Activated CD4-positive, alpha-beta T cell treated with anti-CD3 and anti-CD28 coated beads for 36 hours (primary cell): ENCODE measurements at places on chromosomes 16 and 17. TPM values are rescaled to one million over a fixed set of nuclear protein-coding genes. Genes with fewer than 3 reads are reported as not detected.

IRX5 gene
- not detected for total RNA-seq

- no peak for DNase-seq
Observed at GRCh38 chr16:85544016-85544415, 69.1 kb upstream of the GSE1 start.

PCGF2 gene
- 1.7 TPM for total RNA-seq

DNA sequence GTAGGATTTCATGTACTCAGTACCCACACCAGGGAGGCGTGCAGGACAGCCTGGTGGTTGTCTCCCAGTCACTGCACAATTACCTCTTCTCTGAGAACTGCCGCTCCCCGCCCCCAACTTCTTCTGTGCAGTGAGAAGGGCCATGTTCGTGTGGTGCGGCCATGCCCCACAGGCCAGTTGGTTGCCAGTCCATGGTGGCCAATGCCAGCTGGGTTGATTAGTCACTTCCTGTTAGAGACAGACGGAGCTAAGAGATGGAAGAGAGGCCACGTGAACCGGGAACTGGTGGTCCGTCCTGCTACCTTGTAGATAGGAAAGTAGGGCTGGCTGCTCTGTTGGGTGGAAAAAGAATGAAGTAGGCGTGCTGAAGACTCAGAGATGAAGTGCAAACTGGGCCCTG is 206.5 kb downstream of the ABCC12 start:
- DNase-seq, result no peak

- DNase-seq, result no peak
Observed at GRCh38 chr16:10386517-10387100, 748 bp downstream of the ATF7IP2 start.

DNA sequence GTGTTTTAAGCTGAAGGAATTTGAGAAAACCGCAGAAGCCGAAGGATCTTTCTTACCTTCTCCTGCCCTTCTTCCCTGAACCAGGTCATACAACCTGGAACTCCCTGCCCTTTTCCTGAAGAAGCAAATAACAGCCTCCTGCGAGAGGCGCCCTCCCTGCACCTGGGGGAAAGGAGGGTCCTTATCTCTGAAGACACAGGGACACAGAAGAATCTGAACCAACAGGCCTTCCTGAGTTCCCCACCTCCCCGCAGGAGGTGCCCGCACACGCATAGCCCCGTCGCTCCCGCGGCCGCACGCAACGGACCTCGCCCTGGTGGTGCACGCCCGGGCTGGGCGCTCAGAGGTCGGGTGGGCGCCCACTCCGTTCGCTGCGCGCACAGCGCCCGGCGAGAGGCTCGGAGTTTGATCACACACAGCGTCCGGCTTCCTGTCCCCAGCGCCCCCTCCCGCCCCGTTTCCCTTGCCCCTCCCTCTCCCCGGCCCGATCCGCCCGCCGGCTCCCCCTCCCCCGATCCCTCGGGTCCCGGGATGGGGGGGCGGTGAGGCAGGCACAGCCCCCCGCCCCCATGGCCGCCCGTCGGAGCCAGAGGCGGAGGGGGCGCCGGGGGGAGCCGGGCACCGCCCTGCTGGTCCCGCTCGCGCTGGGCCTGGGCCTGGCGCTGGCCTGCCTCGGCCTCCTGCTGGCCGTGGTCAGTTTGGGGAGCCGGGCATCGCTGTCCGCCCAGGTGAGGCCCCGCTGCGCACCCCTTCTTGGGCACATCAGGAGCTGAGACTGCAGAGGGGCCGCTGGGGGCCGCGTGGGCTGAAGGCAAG is at the start of gene TNFSF12:
Gene TNFSF12 (plus strand): TSS at position 474 of the 816 bp plus-strand sequence. CDS start 96 bp downstream, at position 570.
- peak; percentile 77 for DNase-seq

ZNF205 gene
- total RNA-seq, result 0.32 TPM

DRC7 gene
- total RNA-seq, result 0.05 TPM

TMEM100 gene
- total RNA-seq, result not detected

- no peak for DNase-seq
Observed at GRCh38 chr17:69819316-69820087, 255.5 kb upstream of the KCNJ16 start.

GSG1L gene
- not detected for total RNA-seq

DNA sequence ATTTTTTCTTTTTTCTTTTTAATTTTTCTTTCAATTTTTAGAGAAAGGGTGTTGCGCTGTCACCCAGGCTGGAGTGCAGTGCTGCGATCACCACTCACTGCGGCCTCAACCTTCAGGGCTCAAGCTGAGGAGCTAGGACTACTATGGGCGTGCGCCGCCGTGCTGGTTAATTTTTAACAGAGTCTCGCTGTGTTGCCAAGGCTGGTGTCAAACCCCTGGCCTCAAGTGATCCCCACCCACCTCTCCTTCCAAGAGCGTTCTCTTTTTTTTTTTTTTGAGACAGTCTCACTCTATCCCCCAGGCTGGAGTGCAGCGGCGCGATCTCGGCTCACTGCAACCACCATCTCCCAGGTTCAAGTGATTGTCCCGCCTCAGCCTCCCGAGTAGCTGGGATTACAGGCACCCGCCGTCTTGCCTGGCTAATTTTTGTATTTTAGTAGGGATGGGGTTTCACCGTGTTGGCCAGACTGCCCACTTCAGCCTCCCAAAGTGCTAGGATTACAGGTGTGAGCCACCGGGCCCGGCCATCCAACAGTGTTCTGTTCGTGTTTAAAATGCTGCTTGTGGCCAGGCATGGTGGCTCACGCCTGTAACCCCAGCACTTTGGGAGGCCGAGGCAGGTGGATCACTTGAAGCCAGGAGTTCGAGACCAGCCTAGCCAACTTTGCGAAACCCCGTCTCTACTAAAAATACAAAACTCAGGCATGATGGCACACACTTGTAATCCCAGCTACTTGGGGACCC is 14.5 kb upstream of the RPL13 start:
- no peak for DNase-seq

DNA sequence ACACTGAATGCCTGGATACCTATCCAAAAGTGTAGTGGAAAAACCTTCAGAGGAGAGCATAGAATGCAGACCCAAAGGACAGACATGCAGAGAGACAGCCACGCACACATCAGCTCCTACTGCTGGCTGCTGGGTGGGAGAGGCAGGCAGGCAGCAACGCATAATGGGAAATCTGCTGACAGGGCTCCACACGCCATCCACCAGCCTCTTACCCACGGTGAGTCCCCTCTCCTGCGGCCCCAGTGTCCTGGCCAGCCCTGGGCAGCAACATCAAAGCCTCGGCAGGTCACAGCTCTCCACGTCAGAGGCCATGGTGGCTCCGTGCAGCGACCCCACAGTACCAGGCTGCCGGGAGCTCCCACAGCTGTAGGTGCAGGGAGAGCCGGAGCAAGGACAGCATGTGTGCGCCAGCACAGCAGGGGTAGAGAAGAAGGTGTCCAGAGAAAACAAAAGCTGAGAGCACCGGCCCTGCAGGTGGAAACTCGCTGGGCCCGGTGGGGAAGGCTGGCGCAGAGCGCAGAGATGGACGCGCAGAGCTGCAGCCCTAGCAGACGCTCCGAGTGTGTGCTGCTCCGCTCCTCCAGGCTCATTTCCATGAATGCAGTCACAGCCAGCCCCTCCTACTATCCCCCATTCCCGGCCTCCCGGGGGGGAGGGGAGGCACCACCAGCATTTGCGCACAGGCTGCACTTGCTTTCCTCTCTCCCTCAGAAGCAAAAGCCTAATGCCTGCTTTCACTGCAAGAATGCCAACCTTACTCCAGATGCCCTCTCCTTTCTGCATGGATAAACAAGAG is 58.9 kb downstream of the CYTH1 start:
- no peak for DNase-seq

GRCh38 chr16:60363566-60363965 is 1629.5 kb upstream of the GOT2 start:
- DNase-seq, result no peak

- DNase-seq, result peak; percentile 74
Observed at GRCh38 chr16:23847948-23848347, 12.2 kb downstream of the PRKCB start.

GRCh38 chr17:79695797-79696609 is 34.7 kb upstream of the ENPP7 start:
- no peak for DNase-seq

PTX4 gene
- total RNA-seq, result not detected

GRCh38 chr17:14161419-14161818 is 75.2 kb downstream of the CDRT15 start:
- DNase-seq, result no peak

GRCh38 chr16:57245472-57246113 is 534 bp downstream of the ARL2BP start:
- DNase-seq, result peak; percentile 53

- peak; percentile 52 for DNase-seq
Observed at GRCh38 chr16:68737046-68737729, at the start of gene CDH1. Gene CDH1, plus strand, starts transcription at chr16:68737292. Its CDS starts 124 bp downstream, at chr16:68737416.

RASL10B gene
- 2.7 TPM for total RNA-seq

CCL13 gene
- not detected for total RNA-seq

DNA sequence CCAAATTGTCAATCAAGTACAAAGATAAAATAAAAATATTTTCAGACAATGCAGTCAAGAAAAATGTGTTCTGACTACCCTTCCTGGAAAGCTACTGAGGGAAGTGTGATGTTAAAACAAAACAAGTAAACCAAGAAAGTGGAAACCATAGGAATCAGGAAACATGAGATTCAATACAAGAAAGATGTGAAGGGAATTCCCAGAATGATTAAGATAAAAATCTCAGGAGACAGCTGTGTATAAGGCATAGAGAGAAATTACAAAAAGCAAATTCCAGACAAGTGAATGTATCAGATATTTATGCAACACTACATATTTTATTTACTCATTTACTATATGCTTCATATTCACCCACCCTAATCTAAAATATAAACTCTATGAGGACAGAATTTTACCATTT is 32.2 kb downstream of the TRIM37 start:
- no peak for DNase-seq

CSH2 gene
- total RNA-seq, result not detected

ABCC6 gene
- not detected for total RNA-seq

DNA sequence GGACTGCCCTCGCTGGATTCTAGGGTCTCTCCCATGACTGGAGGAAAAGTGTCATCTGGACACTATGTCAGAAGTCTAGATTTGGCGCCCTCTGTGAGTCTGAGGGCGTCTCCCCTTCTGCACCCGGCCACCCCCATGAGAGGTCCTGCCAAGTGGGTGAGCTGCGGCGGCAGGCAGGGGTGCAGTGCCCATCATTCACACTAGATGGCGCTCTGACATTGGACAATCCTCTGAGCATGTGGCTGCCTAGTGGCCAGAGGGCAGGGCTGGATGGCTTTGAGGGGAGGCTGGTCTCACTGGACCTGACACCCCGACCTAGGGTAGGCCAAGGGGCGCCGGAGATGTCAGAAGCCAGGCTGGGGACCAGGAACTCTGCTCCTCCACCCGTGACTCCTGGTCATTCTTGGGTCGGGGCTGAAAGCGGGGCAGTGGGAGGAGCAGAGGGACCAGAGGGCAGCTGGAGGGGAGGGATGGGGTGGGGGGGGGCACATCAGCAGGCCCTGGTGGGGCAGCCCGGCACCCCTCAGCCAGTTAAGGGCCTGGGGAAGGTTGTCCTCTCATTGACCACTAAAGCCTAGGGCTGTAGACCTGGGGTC is 28.0 kb downstream of the MRM1 start:
- peak; percentile 87 for DNase-seq

QPRT gene
- 6.8 TPM for total RNA-seq

GRCh38 chr17:2925011-2925410 is 128.8 kb downstream of the RAP1GAP2 start:
- DNase-seq, result no peak

DNA sequence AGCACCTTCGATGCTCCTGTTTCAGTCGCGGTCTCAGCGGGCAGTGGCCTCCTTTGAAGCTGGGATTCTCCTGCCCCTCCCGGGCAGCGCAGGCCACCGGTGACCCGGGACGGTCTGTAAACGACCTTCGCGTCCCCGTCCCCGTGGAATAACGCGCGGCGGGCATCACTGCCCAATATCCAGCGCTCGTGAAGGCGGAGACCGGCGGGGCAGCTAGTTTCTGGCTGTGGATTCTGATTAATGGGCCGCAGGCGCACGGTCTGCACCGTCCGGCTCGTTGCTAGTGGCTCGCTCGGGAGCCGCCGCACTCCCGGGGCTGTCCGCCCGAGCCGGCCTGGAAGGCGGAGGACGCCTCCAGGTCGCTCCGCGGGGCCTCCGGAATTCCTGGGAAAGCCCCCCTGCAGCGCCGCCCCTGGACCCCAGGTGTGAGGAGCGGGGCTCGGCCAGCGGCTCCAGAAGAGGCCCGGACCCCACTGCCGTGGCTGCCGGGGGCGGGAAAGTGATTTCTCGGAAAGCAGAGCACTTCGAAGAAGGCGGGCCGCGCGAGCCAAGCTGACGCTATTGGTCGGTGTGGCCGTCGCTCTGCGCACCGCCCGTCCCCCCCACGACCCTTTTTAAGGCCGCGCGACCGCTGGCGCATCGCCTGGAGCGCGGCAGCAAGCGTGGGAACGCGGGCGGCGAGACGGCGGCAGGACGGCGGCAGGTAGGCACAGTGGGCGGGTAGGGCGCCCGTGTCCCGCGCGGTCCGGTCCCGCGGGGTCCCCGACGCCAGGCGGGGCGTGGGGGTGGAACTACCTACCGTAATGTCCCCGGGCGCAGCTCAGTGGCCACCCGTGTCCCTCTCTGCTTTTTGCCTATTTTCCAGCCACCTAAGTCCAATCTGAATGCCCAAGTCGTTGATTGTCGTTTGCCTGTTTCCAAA is at the start of gene IRF8:
Gene IRF8 (plus strand): TSS at position 642 of the 922 bp plus-strand sequence. CDS start 3,854 bp downstream, outside the sequence.
- peak; percentile 92 for DNase-seq

DNA sequence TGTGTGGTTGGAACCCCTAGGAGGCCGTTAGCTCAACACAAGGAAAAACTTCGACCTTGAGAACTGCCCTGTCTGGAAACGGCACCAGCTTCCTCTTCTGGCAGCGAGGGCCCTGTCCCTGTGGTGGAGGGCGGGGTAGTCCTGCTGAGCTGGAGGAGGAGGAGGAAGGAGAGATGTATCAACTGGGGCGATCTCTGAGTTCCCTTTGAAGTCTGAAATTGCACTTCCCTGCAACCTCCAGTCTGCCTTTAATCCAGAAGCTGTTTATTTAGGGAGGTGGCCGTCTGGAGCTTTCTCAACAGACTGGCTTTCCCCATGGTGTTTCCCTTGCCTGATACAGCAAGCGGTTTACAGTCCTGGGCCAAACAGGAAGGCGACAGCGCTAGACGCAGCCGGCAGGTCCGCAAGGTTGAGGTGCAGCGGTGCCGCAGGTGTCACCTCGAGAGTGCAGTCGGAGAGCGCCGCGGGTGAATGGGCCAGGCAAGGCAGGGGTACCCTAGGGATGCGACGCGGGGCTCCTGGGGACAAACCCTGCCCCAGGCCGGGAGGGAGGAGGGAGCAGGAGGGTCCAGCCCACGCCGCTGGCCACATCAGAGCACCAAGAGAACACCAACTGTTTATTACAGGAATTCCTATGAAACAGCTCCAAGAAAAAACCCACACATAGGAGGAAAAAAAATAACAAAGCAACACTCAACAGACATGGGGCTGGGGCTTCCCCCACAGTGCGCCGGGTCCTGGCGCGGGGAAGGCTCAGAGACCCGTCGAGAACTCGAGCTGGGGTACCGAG is 11.4 kb upstream of the MRPS23 start:
- peak; percentile 55 for DNase-seq

- DNase-seq, result no peak
Observed at GRCh38 chr17:64632606-64633005, 29.5 kb downstream of the SMURF2 start.
